A549 treated with DMSO at 1 μM for 4 hours (cell line): ENCODE measurements at places on chromosomes 2 and 18. TPM values are rescaled to one million over a fixed set of nuclear protein-coding genes. Genes with fewer than 3 reads are reported as not detected.

Gene CPO
- 0.09 to 0.19 TPM (median 0.17 TPM) in 3 of 5 replicates, not detected in the others for total RNA-seq

Gene INHBB
- 13.4 to 20.3 TPM (median 16.0 TPM) in 5 replicates for total RNA-seq

Gene DNAH7
- total RNA-seq, result 0.93 to 1.6 TPM (median 1.2 TPM) in 5 replicates

Gene UNC80
- not detected in 5 replicates for total RNA-seq
